Motor neuron (in vitro differentiated cells): ENCODE measurements at places on chromosomes 5 and 9. TPM values are rescaled to one million over a fixed set of nuclear protein-coding genes. Genes with fewer than 3 reads are reported as not detected.

- peak; percentile 55 for ATAC-seq
These were observed 6.8 kb upstream of the ZNF79 start for GRCh38 chr9:127417131-127418036.

DNA sequence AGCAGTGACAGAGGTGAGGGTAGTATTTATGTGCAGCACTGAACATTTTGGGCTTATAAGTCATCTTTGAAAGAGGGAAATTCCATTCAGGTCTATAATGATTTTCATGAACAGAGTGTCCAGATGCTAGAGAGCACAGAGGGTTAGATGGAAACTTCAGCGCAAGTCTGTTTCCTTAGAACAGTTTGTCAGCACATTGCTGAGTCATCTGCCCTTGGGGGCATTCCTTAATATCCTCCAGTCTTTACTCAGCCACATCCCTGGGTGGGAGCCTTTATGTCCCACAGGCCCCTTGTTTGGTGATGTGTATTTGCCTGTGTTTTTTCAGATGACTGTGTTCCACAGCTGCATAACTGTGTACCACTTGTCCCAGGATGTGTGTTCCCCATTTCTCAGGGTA lies 138.5 kb upstream of the S1PR3 start:
- ATAC-seq = peak; percentile 64

DNA sequence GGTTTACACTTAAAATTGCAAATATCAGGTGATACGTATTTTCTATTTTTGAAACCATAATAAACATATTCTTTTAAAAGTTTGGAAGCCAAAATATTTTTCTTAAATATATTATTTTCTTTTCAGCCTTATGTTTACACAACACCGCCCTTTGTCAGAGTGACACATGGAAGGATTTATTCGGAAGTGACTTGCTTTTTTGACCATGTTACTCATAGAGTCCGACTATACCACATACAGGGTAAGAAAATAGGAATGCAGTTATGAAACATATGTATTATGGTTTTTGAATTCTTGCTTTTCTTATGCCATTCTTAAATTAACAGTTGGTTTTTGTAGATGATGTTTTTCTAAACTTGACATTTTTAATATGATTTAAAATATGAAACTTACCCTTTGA lies 133.9 kb downstream of the MAN2A1 start:
- ATAC-seq = peak; percentile 29

- peak; percentile 91 for ATAC-seq
These were observed at the start of gene STK32A for GRCh38 chr5:147234825-147235635. Gene STK32A (plus strand): TSS chr5:147235026. CDS start chr5:147239635, 4,609 bp downstream.

- ATAC-seq = peak; percentile 46
These were observed 2.7 kb downstream of the NXNL2 start for GRCh38 chr9:88537761-88538091.

DNA sequence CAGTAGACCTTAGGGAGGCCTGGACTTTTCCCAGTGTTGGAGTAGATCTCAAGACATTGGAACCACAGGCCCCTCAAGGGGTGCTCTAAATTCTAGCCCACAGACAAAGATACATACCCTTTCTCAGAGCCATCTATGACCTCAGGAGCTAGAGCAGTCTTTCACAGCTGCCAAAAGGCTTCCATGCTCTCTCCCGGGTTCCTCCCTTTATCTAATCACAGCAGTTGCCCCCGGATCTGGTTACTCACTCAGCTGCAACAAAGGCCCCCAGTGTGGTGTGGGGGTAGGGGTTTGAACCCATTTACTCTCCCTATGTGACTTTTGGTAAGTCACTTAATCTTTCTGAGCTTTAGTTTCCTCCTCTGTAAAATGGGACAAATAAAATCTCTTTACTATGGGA lies 27.0 kb downstream of the POU4F3 start:
- ATAC-seq = no peak

DNA sequence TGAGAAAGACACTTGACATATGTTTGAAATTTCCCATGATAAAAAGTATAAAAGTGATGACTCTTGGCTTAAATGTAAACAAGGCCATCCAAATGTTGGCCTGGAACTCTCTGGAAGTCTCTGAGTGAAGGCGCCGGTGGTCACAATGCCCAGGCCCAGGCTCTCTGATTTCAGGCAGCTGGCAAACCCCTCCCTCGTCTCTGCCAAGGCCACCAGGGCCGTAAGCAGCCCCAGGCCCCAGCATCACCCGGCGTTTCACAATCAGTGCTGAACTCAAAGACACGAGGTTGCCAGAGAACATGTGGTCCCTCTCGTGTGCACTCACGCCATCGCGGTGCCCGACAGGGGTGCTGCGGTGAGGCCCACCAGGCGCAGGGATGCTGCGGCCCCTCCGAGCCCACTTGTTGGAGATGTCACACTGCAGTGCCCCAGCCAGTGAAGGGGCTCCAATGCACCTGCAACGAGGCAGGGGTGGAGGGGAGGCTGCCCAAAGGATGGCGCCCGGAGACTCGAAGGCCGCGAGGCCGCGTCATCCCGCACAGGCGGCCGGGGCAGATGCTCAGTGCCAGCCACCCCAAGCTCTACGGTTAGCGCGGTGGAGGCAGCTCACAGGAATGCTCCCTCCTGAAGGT lies 15.0 kb downstream of the LPCAT1 start:
- no peak for ATAC-seq

- ATAC-seq = peak; percentile 80
These were observed 9.1 kb upstream of the RFK start for GRCh38 chr9:76403352-76403751.

GRCh38 chr9:69107771-69108170 lies 66.3 kb upstream of the TJP2 start:
- ATAC-seq = no peak

DNA sequence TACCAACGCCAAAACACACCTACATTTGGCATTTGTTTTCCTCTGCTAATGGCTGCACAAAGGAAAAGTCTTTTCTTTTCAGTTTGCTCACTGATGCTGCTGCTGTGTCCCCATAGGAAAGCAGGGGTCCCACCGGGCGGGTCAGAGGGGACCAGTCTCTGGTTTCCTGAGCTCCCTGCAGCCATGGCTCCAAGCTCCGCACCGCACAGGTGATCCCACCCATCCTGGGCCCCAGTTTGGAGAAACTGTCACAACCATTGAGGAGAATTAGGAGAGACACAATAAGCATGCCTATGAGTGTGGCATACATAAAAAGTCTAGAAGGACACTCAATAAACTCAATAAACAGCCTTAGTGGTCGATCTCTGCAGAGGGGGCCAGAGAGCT lies 19.9 kb downstream of the MED10 start:
- no peak for ATAC-seq

DNA sequence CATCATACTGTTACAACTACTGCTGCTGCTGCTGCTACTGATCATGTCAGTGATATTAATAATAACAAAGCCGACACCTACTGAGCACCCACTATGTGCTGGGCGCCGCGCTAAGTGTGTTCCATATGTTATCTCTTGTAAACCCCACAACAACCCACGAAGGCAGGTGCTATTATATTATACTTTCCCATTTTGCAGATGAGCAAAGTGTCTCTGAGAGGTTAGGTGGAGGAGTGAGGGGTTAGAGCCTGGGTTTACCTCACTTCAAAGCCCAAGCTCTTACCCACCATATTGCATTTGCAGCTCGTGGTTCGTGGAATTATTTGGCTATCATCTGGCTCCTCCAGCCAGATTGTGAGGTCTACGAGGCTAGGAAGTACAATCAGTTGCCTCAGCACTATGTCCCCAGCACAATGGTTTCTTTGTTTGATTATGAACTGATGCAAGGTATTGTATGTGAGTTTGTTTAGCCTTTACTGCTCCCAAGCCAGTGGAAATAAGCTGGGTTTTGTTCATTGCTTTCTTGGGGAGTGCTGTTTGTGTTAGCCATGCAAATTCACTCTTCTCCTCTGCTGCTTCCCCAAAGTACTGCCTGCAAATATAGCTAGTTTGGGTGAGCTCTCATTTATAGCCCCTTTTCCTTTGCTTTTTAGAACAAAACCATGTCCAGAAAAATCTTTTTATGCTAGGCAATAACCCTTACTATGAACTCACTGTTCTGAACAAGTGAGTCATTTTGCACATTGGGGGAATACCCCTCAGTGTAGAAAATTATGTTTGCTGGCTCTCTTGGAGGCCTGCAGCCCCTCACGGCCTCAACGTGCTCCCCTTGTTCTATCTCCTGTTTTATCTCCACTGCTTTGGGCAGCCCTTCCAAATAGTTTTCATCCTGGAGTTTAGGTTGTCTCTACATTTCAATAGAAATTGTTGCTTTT lies 47.9 kb downstream of the ALG2 start:
- no peak for ATAC-seq

GRCh38 chr5:11491404-11492075 lies 412.7 kb downstream of the CTNND2 start:
- ATAC-seq = no peak

- ATAC-seq = no peak
These were observed 66.9 kb downstream of the SPATA31C2 start for GRCh38 chr9:88071331-88071730.

- no peak for ATAC-seq
These were observed 8.3 kb upstream of the SHROOM1 start for GRCh38 chr5:132838516-132839282.

DNA sequence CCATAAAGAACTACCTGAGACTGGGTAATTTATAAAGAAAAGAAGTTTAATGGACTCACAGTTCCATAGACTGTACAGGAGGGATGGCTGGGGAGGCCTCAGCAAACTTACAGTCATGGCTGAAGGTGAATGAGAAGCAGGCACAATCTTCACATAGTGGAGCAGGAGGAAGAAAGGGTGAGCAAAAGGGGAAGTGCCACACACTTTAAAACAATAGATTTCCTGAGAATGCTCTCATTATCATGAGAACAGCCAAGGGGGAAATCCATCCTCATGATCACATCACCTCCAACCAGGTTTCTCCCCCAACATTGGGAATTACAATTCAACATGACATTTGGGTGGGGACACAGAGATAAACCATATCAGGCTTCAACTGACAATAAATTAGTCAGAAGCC lies 664.9 kb downstream of the TAF11L14 start:
- no peak for ATAC-seq

DNA sequence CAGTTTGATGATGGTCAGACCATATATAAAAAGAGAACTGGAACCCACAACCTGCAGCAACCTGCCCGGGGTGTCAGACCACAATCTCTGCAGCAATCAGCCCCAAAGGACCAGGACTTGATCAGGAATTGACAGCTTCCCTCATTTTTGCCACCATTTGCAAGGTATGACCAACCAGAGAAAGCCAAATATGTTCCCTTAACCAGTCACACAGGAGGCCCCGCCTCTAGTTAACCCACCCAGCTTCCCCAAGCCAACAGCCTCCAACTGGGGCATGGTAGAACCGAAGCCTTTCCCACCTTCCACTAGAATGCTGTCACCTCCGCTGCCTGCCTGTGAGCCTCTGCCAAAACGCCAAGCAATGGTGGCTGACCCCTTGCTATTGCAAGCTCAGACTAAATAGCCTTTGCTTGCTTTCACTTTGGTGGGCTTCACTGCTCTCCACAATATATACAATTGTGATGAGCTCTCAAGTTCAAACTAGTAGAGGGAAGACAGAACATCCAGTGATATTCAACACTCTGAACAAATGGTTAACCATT lies 86.3 kb downstream of the AK8 start:
- no peak for ATAC-seq

- ATAC-seq = no peak
These were observed 754.3 kb downstream of the TLE4 start for GRCh38 chr9:80326105-80326504.

GRCh38 chr5:159785656-159786055 lies 130.6 kb upstream of the ADRA1B start:
- ATAC-seq = no peak

PCSK1 gene
- 0.40 and 3.6 TPM in 2 replicates for total RNA-seq

CTNNAL1 gene
- 28.7 and 34.3 TPM in 2 replicates for total RNA-seq

PCDHA9 gene
- total RNA-seq = 0.05 TPM in 2 replicates

IL3 gene
- total RNA-seq = not detected in 2 replicates

NUTM2F gene
- total RNA-seq = 0.57 and 0.69 TPM in 2 replicates

CCDC171 gene
- total RNA-seq = 7.0 and 7.7 TPM in 2 replicates

ARID3C gene
- not detected in 2 replicates for total RNA-seq

DMRT3 gene
- not detected in 2 replicates for total RNA-seq

SLC34A1 gene
- 0.22 and 0.56 TPM in 2 replicates for total RNA-seq

WWC1 gene
- 13.7 and 14.6 TPM in 2 replicates for total RNA-seq

SLC6A3 gene
- 0.53 and 1.7 TPM in 2 replicates for total RNA-seq

CAMLG gene
- total RNA-seq = 23.9 and 26.1 TPM in 2 replicates

LRRC26 gene
- not detected in 2 replicates for total RNA-seq

TRIM36 gene
- total RNA-seq = 57.4 and 57.7 TPM in 2 replicates

IFNA13 gene
- not detected in 2 replicates for total RNA-seq
